ENCODE measurements at places on chromosomes 3 and 15.

DNA sequence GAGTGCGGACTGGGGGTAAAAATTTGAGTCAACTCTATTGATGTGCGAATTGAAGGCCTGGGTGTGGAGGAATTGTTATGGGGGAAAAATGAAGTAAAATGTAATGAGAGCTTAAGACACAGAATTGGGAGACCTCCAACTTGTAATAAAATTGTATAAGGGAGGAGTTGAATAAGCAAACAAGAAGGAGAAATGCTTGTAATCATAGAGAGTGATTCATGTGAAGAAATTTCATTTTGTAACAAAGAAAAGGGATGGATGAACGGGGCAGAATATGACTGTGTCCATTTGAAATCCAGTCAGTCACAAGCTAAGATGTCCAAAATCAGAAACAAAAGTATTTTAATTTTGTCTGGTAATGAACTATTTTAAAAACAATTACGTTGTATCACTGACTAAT is 552.3 kb downstream of the NAALADL2 start:
- no peak for DNase-seq

DNA sequence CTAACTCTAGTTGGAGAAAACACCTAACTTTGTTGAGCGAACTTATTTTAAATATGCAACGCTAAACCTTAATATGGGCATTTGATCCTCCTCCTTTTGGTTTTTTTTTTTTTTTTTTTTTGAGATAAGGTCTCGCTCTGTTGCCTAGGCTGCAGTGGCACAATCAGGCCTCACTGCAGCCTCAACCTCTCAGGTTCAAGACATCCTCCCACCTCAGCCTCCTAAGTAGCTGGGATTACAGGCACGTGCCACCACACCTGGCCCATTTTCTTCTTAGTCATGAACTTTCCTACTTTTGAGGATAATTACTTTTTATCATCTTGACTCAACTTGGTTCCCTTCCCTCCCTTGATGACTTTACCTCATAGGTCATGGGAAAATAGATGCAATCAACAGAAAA is 3.9 kb downstream of the NUSAP1 start:
- no peak for DNase-seq

GRCh38 chr3:171824116-171824515 is 13.8 kb upstream of the PLD1 start:
- no peak for DNase-seq

- no peak for DNase-seq
Observed at GRCh38 chr15:92614301-92614700, 41.3 kb downstream of the FAM174B start.

- no peak for DNase-seq
Observed at GRCh38 chr3:172193436-172193835, 154.1 kb downstream of the FNDC3B start.

GRCh38 chr3:114081037-114081436 is 24.5 kb downstream of the QTRT2 start:
- no peak for DNase-seq

DNA sequence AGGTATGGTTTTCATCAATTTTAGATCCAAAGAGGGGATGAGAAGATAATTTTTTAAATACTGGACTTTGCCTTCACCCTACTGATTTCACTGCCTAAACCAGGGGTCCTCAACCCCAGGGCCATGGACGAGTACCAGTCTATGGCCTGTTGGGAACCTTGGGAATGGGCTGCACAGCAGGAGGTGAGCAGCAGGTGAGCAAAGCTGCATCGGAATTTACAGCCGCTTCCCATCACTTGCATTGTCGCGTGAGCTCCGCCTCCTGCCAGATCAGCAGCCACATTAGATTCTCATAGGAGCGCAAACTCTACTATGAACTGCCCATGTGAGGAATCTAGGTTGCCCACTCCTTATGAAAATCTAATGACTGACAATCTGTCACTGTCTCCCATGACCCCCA is 76.3 kb upstream of the TTBK2 start:
- no peak for DNase-seq

DNA sequence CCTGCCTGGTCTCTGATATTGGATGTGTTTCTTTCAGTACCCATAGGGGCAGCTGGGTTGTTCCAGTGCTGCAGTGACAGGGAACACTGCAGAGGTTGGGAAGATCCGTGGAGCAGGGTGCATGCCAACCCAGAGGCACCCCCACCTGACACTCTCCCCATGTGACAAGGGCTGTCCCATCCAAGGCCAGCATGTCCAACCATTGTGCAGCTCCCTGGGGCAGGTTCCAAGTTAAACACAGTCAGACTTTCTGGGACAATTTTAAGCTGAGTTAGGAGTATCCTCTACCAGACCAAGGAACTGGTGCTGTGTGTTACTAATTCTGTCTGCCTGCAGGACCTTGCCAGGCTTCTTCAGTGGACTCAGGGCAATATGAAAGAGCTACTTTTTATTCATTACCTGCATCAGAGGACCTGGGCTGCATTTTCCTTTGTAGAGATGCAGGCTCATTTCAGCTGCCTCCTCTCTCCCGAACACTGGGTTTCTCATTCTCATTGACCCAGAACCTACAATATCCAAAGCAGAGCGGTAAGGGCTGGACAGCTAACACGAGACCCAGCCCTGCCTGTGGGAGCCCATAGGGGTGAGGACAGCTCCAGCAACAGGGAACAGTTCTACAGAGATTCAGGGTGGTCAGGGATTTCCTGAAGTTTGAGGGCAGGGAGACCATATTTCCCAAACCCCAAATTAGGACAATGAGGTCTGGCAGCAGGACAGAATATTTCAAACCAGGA is 72.7 kb downstream of the SPSB4 start:
- DNase-seq: no peak

DNA sequence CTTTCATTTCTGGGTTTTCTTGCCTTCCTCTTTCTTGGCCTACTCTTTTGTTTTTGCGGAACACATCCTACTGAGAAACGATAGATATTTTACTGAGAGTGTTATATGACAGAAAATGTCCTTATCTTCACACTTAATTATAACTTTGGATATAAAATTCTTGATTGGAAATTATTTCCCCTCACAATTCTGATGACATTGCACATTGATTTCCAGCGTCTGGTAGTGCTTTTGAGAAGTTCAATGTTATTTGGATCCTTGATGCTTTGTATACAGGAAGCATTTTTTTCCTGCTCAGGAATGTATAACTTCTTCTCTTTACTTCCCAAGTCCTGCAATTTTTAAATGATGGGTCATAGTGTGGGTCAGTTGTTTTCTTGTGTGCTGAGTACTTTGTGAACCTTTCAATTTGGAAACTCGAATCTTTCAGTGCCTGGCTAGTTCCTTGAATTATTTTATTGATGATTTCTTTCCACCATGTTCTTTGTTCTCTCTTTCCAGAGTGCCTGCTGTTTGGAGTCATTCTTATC is 183.9 kb downstream of the PDCD6IP start:
- DNase-seq: no peak

- DNase-seq: no peak
Observed at GRCh38 chr15:91908391-91908790, 54.9 kb downstream of the SLCO3A1 start.

DNA sequence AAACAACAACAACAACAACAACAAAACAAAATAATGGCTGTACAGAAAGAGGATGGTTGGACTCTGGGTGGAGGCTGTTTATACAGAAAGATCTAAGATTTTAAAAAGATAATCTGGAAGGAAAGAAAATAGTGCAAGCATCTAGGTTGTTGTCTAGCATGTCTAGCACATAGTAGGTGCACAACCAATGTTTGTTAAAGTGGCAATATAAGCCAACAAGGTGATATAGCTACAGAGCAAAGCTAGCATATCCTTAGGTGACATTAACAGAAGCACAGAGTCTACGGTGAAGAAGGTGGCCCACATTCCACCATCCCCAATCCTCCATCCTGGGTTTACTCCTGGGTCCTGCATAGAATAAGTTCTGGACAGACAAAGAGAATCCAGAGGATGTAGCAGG is 4.7 kb downstream of the TMEM40 start:
- DNase-seq: no peak

DNA sequence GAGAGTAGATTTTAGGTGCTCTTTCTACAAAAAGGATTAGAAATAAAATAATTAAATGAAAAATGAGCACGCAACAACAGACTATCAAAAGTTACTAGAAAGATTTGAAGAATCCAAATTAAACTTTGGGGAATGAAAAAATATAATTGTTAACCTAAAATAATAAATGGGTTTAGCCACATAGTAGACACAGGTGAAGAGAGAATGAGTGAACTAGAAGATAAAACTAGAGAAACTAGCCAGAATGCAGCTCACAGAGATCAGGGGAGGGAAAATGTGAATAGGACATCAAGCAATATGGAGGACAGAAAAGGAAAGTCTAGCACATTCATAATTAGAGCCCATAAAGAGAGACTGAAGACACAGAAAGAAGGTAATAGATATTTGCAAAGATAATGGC is 310.7 kb upstream of the WNT5A start:
- no peak for DNase-seq

DNA sequence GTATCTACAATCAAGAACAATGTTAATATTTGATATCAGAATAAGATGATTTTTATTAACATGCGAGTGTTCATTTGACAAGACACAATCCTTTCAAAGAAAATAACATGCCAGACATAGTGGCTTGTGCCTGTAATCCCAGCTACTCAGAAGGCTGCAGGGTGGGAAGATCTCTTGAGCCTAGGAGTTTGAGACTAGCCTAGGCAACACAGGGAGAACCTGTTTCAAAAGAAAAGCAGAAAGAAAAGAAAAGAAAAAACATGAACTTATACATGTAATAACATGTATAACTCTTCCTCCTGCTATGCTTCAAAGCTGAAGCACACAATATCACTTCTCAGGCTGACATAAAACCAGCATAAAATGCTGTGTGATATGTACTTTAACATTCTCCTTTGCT is 253.7 kb downstream of the FOXP1 start:
- no peak for DNase-seq

GRCh38 chr3:197367081-197367780 is 68.8 kb upstream of the DLG1 start:
- peak; percentile 54 for DNase-seq

DNA sequence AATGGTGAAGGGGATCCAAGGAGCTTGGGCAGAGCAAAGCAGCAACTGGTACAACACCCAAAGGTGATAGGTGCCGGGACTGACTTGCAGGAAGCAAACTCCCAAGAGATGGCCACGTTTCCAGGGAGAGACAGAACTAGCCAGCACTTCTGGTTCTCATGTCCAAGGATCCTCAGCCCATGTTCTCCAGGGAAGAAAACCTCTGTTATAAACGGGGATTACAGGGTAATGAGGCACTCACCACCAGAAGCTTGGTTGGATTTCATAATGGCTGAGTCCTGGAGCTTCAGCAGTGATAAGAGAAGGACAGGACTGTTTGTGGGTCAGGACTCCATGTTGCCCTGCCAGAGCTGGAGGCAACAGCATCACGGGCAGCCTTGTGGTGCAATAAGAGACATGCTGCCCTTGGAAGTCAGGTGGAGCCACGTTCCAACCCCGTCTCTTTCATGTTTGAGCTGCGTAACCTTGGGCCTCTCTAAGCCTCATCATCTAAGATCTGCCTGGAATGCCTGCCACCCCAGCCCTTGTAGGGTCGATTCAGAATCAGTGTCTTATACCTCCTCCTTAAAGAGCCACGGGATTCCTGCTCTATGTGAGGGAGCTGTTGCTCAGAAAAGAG is 181.0 kb downstream of the ABHD5 start:
- DNase-seq: peak; percentile 33

DNA sequence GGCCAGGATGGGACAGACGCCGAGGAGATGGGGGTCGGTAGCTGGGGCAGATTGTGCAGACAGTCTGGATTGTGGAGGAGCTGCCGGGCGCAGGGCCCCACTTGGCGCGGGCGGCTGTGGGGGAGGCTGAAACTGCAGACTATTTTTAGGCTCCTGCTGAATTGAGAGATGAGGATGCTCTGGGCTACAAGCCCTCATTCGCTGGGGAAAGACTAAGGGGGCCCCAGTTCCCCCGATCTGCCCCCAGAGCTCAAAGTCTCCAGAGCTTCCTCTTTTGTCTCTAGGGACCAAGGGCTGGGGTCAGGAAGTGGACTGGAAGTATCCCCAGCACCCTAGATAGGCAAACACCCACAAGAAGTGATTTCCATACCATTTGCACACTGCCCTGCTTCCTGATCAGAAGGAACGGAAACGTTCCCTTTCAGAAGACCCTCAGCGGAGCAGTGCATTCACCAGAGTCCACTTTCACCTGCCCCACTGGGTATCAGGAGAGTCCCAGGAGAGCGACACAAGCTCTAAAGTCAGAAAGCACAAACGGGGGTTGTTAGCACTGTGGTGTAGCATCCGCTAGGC is 29.7 kb downstream of the SEMA7A start:
- DNase-seq: no peak

- DNase-seq: no peak
Observed at GRCh38 chr3:17623464-17623863, 119.0 kb downstream of the TBC1D5 start.

DNA sequence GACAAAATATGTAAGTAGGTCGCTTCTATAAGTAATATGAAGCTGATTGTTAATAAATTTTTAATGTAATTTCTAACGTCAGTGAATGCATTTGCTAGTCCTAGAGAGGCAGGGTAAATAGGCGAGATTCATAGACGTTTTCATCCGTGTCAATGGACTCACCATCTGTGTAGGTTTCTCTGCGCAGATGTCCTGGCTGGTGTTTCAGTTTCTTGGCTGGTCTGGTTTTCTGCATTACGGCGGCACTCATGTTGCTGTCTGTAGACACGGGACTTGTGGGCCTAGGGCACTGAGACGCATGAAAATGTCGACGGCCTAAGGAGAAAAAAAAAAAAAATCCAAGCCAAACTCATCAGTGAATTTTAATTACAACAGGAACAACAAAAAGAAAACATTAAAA is 1153.3 kb downstream of the ROBO1 start:
- DNase-seq: no peak

DNA sequence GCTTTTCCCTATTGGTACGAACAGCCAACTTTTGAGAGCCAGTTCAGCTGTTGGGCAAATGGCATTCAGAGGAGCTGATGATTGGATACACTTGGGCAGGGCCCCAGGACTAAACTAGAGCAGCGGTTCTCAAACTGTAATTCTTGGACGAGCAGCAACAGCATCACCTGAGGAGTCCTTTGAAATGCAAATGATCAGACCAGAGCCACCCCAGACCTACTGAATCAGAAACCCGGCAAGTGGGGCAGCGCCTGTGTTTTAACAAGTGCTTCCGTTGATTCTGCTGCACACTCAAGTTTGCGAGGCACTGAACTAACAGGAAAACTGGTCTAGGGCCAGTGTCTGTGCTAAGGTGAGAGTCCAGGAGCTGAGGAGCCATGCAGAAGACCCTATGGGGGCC is 239.7 kb downstream of the UACA start:
- DNase-seq: no peak

All from adrenal gland (tissue), 19 donors.